ENCODE measurements at places on chromosomes 7 and 10. TPM values are rescaled to one million over a fixed set of nuclear protein-coding genes. Genes with fewer than 3 reads are reported as not detected.

Gene GPR26
- total RNA-seq, result not detected

DNA sequence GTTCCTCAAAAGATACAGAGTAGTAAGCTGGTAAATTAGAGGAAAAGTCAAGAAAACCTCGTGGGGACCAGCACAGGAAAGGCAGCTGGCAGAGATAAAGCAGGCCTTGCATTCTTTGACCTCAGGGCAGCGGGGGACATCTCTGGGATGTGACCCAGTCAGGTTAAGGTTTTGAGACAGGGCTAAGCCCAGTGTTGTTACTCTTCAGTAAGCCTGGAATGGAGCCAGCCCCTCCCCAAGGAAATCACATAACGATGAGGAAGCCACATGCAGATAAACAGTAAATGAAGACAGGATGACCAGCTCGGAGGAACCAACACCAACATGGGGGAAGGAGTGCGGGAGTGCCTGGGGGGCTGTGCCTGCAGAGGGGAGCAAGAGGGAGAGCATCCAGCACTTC lies 99.6 kb downstream of the JAZF1 start:
- no peak overlapping the region for H3K27ac ChIP-seq
- H3K4me3 ChIP-seq, result no peak overlapping the region
- H3K4me1 ChIP-seq, result peaks cover 9% of the 10 kb centered on the region
- no peaks in the 10 kb centered on the region for H3K27me3 ChIP-seq
- H3K36me3 ChIP-seq, result no peaks in the 10 kb centered on the region
- DNase-seq, result no peak

DNA sequence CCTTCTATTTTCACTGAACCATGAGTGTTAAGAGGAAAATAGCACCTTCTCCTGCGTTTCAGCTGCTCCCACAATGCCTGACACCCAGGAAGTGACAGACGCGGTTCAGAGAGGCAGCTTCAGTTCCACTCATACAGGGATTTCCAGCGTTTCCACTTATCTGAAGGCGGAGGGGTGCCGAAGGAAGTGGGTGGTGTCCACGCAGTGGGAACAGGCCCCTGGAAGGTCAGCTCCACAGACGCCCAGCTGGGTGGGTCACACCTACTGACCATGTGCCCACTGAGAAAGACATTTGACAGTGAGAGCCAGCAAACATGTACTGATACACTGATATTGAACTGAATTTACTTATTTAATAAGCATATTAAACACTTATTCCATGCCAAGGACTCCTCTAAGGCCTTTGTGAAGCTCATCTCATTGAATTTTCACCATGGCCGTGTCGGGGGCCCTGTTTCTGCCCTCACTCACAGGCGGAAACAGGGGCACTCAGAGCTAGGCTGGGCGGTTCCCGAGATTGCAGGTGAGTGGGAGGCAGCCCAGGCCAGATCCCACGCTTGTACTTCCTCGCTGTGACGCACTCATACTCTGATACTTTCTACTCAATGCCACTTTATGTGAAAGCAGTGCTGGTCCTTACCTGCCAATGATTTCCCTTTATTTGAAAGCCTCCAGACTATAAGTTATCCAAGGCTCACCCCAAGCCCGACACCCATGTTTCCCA lies 96.8 kb downstream of the TCERG1L start:
- no peak overlapping the region for H3K4me3 ChIP-seq
- no peak overlapping the region for H3K27ac ChIP-seq
- H3K4me1 ChIP-seq, result no peaks in the 10 kb centered on the region
- H3K27me3 ChIP-seq, result no peaks in the 10 kb centered on the region
- H3K36me3 ChIP-seq, result no peaks in the 10 kb centered on the region
- DNase-seq, result no peak

- no peak overlapping the region for H3K4me3 ChIP-seq
- DNase-seq, result no peak
- no peaks in the 10 kb centered on the region for H3K27me3 ChIP-seq
These were observed 113.9 kb downstream of the GLRX3 start for GRCh38 chr10:130250127-130250526.

DNA sequence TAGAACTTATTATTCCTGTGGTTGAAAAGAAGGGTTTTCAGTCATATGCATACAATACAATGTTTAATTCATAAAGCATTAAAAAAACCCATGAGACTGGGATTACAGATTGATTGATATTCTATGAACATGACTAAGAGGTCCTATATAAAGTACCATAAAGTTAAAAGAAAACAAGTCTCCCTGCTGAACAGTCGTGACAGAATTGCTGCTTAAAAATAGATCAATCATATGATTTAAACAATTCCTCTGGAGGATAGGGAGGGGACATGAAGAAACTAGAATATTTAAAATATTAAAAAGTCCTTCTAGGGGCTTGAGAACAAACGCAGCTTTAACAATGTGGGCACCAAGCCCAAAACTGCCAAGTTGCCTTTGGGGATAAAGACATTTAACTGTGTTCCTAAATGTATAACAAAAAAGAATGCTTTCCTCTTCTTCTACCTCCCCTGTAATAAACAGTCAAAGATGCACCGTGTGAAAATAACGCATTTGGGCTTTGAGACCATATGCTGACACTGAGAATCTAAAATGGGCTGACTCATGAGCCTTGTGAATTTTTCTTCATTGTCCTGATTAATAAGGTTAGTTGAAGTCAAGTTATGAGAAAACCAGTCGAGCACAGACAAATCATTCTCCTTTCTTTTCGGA lies 25.8 kb downstream of the TWIST1 start:
- no peak overlapping the region for H3K27ac ChIP-seq
- no peaks in the 10 kb centered on the region for H3K27me3 ChIP-seq
- H3K4me3 ChIP-seq, result no peak overlapping the region
- no peaks in the 10 kb centered on the region for H3K4me1 ChIP-seq
- DNase-seq, result no peak
- no peaks in the 10 kb centered on the region for H3K36me3 ChIP-seq

DNA sequence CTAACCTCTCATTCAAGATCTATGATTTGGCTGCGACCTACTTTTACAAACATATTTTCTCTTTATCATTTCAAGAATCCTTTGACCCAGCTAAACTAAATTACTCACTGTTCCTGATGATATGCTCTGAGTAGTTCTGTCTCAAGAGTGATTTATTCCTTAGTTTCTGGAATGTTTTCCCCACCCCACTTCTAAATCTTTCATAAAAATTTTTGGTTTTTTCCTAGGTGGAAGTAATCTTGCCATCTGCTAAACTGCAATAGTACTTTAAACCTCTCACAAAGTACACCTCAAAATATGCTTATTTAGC lies 170.8 kb downstream of the DNAJC1 start:
- no peak overlapping the region for H3K27ac ChIP-seq
- DNase-seq, result no peak
- H3K27me3 ChIP-seq, result no peaks in the 10 kb centered on the region
- no peaks in the 10 kb centered on the region for H3K36me3 ChIP-seq
- H3K4me3 ChIP-seq, result no peak overlapping the region

Gene HTRA1
- total RNA-seq, result 261 TPM

Data from aorta (tissue), 5 donors.